ENCODE measurements at places on chromosomes 4 and X.

GRCh38 chr4:186037692-186038658 lies 31.0 kb upstream of the TLR3 start:
- peak; percentile 58 for DNase-seq

DNA sequence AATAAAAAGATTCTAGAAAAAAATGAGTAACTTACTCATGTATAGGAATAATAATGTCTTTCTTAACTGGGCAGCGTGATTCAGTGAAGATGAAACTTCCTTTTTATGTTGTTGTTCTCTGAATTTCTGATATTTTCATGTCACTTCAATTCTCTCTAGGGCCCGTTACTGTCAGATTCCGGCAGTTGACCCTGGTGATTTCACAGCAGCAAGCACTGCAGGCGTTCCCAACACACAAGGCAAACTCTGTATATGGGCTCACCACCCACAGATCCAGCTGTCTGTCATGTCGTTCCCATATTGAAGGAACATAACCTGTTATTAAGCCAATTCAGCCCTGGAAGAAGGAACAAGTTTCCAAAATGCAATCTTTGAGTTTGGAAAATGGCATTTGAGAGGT lies 288.3 kb upstream of the GALNTL6 start:
- no peak for DNase-seq

GRCh38 chr4:143202824-143203223 lies 18.1 kb downstream of the USP38 start:
- DNase-seq = no peak

DNA sequence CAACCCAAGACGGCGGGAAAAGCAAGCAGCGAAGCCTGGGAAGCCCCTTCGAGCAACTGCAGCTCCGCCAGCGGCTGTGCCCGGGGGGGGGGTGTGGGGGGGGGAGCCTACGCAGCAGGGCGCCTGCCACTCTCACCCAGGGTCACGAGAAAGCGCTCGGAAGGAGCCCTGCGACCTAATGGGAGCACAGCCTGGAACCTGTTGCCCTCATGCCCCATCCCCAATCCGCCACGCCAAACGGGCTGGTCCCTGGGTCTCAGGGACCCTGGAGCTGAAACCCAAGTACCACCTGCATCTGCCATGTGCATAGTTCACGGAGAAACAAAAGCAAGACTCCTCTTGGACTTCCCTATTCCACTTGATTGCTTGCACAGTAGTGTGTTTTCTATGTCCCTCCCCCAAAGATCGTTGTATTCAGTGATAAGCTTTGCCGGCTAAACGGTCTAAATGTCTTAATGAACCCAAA lies 359 bp upstream of the GAB3 start:
- DNase-seq = no peak

DNA sequence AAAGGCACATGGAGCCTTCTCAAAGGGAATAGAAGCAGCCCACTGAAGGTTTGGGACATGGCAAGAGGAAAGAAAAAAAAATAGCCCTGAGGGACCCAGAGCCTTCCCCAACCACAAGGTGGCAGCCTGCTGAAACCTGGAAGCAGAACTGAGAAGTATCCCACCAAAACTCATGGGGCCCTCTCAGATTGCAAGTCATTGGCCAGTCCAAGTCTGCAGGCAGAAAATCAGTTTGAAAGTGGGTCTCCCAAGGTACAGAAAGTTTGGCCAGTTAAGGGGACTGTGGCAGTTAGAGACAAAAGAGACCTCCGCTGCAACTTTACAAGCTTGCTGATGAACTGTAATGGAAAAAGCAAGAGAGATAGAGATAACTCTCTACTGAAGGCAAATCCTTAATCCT lies 155.8 kb downstream of the ANTXR2 start:
- peak; percentile 53 for DNase-seq

DNA sequence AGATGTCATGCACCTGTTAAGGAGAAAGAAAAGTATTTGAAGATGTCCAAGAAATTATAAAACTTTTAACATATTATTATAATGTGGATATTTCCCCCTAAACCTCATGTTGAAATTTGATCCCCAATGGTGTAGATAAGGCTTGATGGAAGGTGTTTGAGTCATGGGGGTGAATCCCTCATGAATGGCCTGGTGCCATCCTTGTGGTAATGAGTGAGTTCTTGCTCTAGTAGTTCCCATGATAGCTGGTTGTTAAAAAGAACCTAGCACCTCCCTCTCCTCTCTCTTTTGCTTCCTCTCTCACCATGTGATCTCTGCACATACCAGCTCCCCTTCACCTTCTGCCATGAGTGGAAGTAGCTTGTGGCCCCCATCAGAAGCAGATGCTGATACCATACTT lies 176.6 kb upstream of the NR3C2 start:
- DNase-seq = no peak

- DNase-seq = no peak
These were observed 59.8 kb downstream of the ANOS1 start for GRCh38 chrX:8672176-8672575.

- no peak for DNase-seq
These were observed 708.7 kb downstream of the TECRL start for GRCh38 chr4:63700569-63700968.

GRCh38 chr4:128863312-128864075 lies 54.0 kb downstream of the JADE1 start:
- peak; percentile 67 for DNase-seq

GRCh38 chr4:98341309-98341708 lies 80.1 kb downstream of the RAP1GDS1 start:
- peak; percentile 31 for DNase-seq

DNA sequence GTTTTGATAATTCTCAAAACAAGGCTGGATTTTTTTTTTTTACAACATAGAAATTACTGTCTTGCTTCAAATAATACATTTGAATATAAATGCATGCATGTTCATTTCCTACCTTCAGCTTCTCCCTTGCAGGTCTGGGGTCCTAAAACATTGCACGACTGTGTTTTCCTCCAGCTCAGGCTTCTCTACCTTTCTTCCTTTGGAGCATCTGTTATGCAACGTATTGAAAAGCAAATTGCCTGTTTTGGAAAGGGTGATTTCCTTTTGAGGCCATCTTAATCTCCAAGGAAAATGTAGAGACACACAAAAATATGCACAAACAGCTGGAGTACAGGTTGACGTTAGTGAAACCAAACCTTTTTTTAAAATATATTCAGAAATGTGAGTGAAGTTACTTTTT lies 115.6 kb upstream of the TLL1 start:
- no peak for DNase-seq

- no peak for DNase-seq
These were observed 283.2 kb upstream of the CPEB2 start for GRCh38 chr4:14719053-14719452.

DNA sequence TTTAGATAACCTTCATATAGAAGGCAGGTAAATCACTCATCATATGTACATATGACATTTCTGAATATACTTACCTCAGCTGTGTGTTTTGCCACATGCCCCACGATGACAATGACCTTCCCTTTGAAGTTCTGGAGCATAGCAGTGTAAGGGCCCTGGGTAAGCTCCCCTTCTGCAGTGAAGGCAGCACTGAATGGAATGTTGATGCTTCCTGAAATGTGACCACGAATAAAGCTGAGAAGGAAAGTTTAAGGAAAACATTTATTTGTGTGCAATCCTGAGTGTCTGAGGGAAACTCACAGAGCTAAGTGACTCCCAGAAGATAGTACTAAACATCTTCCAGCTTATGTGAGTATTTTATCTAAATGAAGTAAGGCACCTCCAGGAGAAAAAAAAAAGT lies 200.1 kb downstream of the NPNT start:
- no peak for DNase-seq

- peak; percentile 48 for DNase-seq
These were observed 72.9 kb downstream of the YIPF6 start for GRCh38 chrX:68571610-68572311.

- peak; percentile 27 for DNase-seq
These were observed 574.3 kb upstream of the DIPK2B start for GRCh38 chrX:45774961-45775360.

GRCh38 chr4:8494218-8494617 lies 53.6 kb downstream of the TRMT44 start:
- no peak for DNase-seq

DNA sequence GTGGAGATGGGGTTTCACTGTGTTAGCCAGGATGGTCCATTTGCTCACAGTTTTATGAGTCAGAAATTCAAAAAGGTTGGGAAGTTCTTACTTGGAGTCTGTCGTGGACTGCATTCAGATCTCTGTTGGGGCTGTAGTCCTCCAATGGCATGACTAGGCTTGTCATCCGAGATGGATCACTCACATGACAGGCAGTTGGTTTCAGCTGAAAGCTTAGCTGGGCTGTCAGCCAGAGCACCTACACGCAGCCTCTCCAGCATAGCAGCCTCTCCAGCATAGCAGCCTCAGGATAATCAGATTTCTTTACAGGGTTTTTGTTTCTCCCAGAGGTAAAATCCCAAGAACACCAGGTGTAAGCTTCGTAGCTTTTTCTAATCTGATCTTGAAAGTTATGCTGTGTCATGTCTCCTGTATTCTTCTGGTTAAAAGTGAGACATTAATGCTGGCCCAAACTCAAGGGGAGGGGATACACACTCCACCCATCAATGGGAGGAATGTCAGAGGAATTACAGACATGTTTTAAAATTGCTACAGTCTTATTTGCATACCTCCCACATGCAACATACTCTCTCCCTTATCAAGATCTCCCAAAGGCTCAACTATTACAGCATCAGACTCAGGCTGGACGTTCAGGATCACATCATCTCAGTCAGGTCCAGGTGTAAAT lies 31.6 kb upstream of the SOD3 start:
- no peak for DNase-seq

DNA sequence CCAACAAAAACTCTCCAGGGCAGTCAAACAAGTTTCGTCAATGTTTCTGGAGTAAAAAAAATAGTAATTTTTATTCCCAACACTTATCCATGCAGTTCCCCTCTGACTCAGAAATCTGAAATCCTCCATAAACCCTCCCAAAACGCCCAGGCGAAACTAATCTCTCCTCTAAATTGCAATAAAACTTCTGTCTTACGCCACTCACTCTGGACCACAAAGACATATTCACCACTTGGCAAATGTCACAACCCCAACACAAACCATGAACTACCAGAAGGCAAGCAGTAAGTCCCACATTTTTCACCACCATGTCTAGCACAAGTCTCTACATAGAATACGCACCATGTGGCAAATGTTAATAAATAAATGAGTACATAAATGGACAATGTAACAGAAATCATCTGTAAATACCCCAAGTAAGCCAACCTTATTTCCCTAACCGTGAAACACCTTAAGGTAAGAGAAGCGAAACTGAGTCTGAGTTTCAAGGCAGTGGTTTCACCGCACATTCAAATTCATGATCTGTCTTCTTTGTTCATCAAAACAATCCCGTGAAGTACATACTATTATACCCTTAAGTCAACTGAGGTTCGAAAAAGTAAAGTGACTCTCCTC lies 1.6 kb downstream of the PAPSS1 start:
- no peak for DNase-seq

DNA sequence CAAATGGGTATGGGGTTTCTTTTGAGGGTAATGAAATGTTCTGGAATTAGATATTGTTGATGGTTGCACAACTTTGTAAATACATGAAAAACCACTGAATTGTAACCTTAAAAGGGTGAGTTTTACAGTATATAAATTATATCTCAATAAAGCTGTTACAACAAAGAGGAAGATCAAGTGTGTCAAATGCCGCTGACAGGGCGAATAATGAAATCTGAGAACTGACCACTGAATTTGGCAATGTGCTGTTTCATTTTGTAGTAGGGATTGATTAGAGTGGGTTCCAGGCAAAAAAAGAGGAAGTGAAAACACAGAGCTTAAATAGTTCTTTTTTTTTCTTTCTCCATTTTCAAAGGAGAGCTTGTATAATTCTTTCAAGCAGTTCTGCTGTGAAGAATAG lies 161.1 kb upstream of the NAP1L5 start:
- DNase-seq = no peak

GRCh38 chrX:121191779-121192178 lies 144.4 kb downstream of the GLUD2 start:
- DNase-seq = no peak

DNA sequence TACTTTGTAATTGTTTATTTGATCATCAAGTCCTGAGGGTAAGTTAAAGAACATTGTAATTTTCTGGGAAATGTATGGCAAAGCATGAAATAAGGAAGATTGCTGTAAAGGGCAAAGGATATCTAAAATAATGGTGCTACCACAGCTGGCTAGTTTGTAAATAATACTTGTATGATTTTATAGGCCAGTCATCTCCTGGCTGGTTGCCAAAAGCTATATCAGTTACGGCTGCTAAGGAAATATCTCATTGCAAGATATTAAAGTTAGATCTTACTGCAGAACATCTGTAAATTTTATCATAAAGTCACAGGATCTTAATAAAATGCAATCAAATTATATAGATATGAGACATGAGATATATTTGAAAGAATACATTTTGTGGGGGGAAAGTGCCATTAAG lies 150.8 kb upstream of the CXCL13 start:
- no peak for DNase-seq

DNA sequence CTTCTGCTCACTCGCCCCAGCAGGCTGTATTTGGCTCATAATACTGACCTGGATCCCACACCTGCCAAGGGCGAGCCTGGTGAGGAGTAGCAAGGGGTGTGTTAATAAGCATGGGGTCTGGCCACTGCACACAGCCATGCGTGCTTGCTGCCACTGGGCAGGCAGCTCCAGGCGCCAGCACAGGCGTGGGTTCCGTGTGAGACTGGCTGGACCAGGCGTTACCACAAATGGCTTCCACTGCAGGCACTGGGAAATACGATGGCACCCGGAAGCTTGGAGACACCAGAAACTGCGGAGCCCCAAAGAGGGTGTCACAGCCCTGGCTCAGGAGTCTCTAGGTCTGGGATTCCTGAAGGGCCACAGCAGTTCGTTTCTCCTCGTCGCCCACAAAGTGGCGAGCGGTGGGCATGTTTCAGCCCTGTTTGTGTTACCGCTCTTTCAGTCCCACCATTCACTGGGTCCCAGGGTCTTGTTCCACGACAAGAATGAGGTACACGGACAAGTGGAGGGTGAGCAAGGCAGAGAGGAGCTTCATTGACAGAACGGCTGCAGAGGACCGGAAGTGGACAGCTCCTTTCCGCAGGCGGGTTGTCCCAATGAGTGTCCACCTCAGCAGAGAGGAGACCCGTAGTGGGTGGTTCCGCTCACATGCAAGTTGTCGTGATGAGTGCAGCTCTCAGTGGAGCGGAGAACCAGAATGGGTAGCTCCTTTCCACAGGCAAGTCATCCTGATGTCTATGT lies 428.9 kb downstream of the EPHA5 start:
- DNase-seq = no peak

DNA sequence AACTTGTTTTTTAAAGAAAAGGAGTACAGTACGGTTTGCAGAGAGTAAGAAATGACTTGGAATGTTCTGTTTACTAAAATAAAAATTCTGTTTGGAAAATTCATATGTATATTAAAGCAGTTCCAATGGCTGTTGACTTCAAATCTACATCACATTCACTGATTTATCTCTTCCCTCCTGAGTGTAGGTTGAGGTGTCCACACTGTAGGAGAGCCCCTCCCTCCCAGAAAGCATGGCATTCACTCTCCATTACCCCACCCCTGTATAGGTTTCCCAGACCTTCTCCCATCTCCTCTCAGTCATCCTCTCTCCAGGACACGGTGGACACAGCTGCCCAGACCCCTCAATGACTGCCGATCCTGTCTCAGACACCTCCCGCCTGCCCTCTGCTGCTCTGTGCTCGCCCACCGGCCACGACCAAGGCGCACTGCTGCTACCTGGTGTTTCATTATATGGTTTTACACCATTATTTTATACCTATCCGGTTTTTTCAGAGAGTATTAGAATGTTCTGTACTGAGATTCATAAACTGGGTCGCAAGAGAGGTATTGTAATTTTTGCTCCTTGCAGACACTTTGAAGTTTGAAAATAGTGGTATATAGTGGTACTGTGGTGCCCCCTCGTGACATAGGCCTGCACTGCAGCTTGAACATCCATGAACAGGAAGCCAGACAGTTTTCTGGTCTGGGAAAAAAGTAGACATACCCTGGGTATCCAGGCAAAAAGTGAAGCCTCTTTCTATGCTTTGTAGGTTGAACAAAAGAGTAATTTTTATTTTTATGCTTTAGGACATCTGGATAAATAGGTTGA lies 38.8 kb upstream of the BEX4 start:
- DNase-seq = peak; percentile 22

Data from ACHN (cell line).